ENCODE measurements at places on chromosomes 7 and 10.

GRCh38 chr7:121069346-121070100 is 81.0 kb downstream of the CPED1 start:
- no peak for DNase-seq

GRCh38 chr7:97149843-97150242 is 32.3 kb downstream of the SDHAF3 start:
- DNase-seq, result no peak

- DNase-seq, result no peak
These were observed 260.1 kb downstream of the SNX10 start for GRCh38 chr7:26551740-26552139.

DNA sequence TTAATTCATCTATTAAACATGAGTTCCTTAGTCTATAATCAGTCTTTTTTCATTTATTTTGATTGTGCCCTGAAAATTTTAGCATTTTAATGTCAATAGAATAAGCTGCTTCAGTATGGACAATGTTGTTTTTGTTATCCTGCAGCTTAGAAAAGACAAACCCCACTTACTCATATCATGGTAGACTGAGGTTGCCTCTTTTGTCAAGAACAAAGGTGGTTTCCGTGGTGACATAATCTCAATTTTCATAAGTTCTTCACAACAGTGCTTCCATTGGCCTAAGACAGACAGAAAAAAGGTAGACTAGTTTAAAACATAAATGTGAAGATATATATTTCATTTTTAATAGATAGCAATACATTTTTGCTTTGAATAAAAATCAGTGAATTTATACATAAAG is 69.1 kb downstream of the RTKN2 start:
- DNase-seq, result no peak
